ENCODE measurements at places on chromosomes 11 and 22.

- no peak for DNase-seq
Measured at GRCh38 chr22:38176170-38176741, 5.4 kb downstream of the PLA2G6 start.

DNA sequence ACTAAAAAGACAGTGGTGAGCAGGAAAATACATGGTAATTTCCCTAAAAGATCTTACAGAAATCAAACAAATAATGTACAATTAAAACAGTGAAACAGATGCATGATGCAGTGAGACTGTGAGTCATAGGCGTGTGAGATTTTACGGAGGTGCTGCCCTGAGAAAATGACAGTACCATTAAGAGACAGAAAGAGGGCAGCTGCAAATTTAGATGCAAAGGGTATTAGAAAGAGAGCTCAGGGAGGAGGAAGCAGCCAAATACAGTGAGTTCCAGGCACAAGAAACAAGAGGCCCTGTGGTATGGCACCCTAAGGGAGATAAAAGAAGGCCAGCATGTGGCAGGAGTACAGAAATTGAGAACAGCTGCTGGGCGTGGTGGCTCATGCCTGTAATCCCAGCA is 88.5 kb upstream of the FIBIN start:
- no peak for DNase-seq

GRCh38 chr22:34333285-34333684 is 413.0 kb upstream of the LARGE1 start:
- DNase-seq, result no peak

GRCh38 chr11:10597877-10598351 is 29.4 kb upstream of the LYVE1 start:
- DNase-seq, result no peak

GRCh38 chr22:35894937-35895708 is 133.5 kb downstream of the RBFOX2 start:
- no peak for DNase-seq

DNA sequence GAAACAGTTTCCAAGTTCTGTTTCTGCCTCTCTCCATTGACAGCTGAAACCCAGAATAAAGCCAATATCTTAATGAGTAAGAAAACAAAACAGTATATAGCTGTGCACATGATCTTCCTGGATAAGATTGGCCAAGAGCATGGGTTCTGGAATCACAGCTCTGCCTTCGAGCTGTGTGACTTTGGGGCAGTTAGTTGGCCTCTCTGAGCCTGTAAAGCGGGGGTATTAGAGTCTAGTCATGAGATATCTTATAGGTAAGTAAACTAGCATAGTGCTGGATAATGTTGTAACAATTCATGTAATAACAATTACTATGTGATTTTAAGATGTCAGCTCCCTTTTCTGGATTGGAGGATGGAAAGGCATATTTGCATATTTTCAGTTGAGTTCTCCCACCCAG is 73.5 kb downstream of the TRAF6 start:
- DNase-seq, result no peak

GRCh38 chr11:35111161-35112055 is 27.6 kb upstream of the CD44 start:
- no peak for DNase-seq

- no peak for DNase-seq
Measured at GRCh38 chr11:22416462-22416861, 78.3 kb downstream of the SLC17A6 start.

DNA sequence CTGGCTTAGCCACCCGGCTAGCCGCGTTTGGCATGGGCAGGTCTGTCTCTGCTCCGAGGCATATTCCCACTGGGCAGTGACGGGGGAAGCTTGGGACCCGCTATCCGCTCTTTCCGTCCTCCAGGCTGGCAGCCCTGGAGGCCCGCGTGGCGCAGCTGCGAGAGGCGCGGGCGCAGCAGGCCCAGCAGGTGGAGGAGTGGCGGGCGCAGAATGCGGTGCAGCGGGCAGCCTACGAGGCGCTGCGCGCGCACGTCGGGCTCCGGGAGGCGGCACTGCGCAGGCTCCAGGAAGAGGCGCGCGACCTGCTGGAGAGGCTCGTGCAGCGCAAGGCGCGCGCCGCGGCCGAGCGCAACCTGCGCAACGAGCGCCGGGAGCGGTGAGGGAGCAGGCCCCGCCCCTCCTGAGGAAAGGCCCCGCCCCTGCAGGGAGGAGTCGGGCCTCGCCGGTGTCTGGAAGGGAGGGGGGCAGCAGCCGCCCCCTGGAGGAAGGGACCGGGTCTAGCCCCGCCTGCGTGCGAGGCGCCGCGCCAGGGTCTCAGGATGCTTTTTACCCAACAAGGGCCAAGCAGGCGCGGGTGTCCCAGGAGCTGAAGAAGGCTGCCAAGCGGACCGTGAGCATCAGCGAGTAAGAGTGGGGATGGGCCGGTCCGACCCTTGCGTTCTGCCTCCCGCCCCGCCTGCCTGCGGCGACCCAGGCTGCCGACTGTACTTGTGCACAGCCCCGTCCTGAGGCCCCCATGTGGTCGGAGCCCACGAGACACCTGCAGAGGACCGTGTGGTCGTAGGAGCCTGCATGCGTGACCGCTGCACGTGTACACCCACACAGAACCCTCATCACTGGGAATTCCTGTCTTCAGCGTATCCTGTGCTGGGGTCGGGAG is 7.9 kb downstream of the ATG16L2 start:
- no peak for DNase-seq

DNA sequence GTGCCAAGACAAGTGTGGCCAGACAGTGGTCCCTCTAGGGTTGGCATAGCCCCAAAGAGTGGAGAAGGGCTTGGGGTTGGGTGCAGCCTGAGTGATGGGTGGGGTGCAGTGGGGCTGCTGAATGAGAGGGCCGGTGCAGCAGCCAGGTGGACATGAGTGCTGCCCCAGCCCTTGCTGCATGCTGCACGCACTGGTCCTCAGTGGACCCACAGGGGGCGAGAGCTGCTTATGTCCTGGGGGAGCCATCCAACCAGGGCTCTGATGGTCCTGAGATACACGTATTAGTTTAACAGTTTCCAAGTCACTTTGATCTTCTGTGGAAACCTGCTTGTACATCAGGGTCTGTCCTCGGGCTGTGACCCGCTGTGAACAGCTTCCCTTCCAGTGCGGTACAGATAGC is 23.9 kb upstream of the ACR start:
- no peak for DNase-seq

GRCh38 chr11:41578421-41579051 is 119.1 kb upstream of the LRRC4C start:
- no peak for DNase-seq

- DNase-seq, result no peak
Measured at GRCh38 chr11:44361813-44362212, 51.9 kb upstream of the ALX4 start.

DNA sequence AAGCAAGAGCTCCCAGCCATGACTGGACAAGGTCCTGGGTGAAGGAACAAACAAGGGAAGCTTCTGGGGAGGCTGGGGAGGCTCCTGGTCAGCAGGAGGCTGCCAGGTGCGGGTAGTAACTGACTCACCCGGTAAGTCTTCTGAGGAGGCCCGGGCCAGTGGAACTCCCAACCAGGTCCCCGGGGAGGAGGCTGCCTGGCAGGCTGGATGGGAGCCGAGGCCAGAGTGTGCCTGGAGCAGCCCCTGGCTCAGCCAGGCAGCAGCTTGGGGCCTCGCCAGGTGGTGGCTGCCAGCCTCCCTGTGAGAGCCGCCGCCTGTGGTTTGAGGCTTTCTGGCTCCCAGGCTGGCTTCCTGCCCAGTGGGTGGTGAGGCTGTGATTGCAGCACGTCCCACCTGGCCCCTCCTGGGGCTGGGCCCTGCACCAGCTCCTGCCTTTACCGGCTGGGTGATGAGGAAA is 46.2 kb downstream of the IGF2 start:
- no peak for DNase-seq

- no peak for DNase-seq
Measured at GRCh38 chr22:28547132-28547842, 132.4 kb downstream of the TTC28 start.

DNA sequence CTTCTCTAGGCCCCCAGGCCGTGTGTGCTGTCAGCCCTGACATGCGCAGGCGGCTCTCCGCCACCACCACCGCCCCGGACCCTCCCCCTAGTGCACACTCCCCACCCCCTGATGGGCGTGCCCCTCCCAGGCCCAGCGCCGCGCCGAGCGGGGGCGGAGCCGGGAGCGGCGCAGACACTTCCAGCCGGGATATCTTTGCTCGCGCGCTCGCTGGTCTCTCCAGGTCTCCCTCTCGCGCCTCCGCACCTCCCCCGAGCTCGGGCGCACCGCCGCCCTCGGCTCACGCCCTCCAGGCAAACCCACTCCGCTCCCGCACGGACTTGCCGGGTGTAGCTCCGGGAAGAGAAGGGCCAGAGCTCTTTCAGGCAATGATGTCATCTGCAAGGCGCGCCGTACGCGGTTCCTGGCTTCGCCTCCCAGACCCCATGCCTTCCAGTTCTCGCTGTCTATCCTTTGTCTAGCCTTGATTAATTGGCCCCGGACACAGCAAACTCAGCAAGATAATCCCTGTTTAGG is at the start of gene SCN3B:
Gene SCN3B (minus strand): TSS at position 59 of the 516 bp plus-strand sequence. CDS start 823 bp downstream, outside the sequence.
- no peak for DNase-seq

GRCh38 chr11:3796346-3796745 is 1.0 kb downstream of the NUP98 start:
- no peak for DNase-seq

GRCh38 chr22:23684561-23685031 is 6.2 kb upstream of the RGL4 start:
- no peak for DNase-seq

DNA sequence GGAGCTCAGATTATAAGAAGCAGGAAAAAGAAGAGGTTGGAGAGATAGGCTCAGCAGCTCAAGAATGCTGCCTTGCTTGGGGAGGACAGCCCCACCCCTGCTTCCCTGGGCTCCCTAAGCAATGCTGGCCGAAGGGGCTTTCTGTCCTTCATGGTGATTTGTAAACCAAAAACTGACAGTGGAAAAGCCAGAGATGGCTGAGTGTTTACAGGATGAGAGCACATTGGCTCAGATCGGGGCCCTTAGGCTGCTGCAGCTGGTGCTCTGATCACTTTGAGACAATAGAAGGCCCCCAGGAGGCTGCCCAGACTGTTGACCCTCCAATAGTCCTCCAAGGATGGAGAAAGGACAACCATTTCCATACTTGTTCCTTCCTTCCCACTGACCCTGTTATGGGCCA is 28.8 kb upstream of the AMOTL1 start:
- no peak for DNase-seq

DNA sequence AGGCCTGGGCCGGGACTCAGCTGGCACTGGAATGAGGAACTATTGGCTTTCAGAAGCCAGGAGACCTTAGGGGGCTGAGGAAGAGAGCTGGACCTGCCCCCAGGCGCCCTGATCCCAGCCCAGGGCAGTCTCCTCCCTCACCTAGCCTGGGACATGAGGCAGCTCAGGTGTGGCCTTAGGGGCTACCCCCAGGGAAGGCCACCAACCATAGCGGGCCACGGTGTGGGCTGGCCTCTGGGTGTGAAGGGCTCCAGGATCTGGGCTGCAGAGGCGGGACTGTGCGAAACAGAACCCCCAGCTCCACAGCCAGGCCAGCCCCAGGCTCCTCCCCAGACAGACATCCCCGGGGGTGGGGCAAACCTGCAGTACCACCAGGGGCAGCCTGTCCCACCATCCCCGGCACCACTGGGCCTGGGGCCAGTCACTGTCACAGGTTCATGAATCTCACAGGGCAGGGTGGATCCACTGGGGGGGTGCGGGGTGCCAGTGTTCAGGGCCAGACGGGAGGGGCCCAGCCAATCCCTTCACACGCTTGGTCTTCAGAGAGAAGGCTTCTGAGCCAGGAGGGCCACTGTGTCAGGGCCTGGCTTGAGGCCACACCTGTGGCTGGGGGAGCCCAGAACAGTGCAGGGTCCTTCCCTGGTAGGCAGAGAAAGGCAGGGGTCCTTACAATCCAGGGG is 3.5 kb downstream of the PLXNB2 start:
- DNase-seq, result no peak

DNA sequence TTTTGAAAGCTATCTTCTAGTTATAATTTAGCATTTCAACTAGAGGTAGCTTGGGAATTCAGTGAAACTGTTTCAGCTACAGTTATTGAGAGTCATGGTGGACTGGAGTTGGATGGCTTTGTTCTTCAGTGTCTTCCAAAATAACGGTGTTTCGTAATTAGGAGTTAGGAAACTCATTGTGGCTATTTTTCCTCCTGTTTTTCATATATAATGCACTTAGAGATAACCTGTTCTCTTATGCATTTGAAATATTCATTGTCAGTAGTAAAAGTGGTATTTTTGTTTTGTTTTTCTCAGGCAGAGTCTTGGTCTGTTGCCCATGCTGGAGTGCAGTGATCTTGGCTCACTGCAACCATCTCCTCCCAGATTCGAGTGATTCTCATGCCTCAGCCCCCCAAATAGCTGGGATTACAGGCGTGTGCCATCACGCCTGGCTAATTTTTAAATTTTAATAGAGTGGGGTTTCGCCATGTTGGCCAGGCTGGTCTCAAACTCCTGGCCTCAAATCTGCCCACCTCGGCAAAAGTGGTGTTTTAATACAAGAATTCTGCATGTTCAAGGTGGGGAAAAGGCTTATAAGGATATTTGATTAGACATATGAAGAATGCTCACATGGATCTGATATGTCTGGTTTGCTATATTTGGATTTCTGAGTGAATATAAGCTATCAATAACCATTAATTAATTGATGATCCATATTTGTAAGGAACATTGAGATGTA is 12.7 kb downstream of the PDHX start:
- no peak for DNase-seq

DNA sequence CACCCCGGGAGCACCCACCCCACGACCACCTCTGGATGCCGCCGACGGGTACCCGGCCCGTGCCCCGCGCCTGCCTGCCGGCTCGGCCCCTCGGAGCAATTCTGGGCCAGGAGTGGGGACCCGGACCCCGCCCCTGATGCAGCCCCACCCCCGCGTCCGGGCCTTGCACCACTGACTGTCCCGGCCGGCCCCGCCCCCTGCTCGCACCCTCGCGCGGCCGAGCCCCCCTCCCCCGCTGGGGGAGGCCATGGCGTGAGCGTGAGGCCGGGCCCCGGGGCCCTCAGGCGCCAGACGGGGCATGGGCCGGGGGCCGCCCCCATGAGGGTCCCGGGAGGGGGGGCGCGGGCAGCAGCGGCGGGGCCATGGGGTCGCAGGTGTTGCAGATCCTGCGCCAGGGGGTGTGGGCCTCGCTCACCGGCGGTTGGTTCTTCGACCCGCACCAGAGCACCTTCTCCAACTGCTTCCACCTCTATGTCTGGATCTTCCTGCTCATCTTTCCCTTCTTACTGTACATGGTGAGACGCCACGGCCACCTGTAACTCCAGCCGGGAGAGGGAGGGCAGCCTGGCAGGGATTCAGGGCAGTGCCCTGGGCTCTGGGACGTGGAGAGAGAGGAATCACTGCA is 486 bp downstream of the PCNX3 start:
- no peak for DNase-seq

- DNase-seq, result no peak
Measured at GRCh38 chr11:59188954-59189353, 17.0 kb downstream of the DTX4 start.

- DNase-seq, result no peak
Measured at GRCh38 chr22:19604711-19605268, 80.6 kb upstream of the CLDN5 start.

GRCh38 chr11:104898685-104899013 is 389 bp upstream of the CASP12 start:
- DNase-seq, result no peak

DNA sequence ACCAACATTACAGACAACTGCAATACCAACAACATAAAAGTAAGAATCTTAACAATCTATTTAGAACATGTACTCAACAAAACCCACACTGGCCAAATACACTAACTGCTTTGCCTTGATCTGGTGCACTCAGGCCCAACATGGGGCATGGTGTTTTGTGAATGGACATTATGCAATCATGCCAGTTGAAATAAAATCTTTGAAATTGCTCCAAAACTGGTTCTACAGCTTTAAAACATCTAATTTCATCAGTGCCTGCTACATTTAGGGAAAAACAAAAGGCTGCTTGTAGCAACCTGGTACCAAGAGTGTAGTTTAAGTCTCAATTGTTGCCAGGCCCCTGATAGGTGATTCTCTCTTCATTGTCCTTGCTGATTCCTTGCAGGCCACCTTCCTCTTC is 3.3 kb upstream of the CTR9 start:
- DNase-seq, result no peak

All from iPS DF 19.7 (cell line).